NCI-H1105 treated with DMSO at 0.1 percent for 48 hours (cell line): ENCODE measurements at places on chromosomes 4 and X.

- no peak for DNase-seq
Observed at GRCh38 chrX:56268888-56269287, 36.7 kb downstream of the KLF8 start.

- DNase-seq: no peak
Observed at GRCh38 chr4:53321151-53321983, 44.5 kb downstream of the SCFD2 start.

DNA sequence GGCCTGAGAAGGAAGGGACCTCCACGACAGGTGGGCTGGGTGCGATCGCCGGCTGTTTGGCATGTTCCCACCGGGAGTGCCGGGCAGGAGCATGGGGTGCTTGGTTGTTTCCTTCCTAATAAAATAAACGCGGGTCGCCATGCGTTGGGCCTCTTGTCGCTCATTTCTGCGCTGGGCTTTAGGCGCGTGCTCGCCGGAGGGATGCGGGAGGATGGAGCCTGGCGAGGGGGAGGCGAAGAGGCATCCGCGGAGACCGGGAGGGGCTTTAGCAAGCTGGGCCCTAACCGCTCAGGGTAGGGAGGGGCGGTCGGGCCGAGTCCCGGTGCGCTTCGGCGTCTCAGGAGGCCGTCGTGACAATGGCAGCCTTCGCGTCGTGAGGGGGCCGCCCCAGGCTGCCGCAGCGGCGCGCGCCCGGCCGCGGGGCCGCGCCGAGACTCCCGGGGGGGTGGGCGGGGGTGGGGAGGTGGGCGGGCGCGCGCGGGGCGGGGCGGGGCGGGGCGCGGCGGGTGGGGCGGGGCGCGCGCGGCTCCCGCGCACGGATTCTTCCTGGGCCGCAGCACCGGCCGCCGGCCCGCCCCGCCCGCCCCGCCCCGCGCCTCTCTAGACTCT, 476 bp upstream of the GDI1 start:
- peak; percentile 63 for DNase-seq

- DNase-seq: no peak
Observed at GRCh38 chrX:136867518-136867917, 13.0 kb downstream of the RBMX start.

GRCh38 chr4:177356921-177357320, 47.2 kb downstream of the NEIL3 start:
- no peak for DNase-seq

DNA sequence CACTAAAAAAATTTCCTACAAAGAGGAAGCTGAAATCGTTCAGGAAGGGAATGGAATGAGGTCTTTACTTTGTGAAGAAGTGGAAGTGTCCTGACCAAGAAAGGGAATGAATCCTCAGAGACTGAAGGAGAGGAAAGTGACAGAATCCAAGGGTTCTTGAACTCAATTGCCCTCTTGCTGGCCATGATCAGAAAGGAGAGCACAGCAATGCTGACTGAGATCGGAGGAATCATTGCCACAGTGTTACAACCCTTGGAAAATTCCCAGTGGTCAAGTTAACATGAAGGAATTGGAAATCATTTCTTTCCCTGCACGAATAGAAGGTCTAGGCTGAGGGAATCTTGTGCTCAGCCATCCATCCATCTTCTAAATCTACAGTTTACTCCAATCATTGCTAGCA, 190.0 kb upstream of the NEIL3 start:
- no peak for DNase-seq

DNA sequence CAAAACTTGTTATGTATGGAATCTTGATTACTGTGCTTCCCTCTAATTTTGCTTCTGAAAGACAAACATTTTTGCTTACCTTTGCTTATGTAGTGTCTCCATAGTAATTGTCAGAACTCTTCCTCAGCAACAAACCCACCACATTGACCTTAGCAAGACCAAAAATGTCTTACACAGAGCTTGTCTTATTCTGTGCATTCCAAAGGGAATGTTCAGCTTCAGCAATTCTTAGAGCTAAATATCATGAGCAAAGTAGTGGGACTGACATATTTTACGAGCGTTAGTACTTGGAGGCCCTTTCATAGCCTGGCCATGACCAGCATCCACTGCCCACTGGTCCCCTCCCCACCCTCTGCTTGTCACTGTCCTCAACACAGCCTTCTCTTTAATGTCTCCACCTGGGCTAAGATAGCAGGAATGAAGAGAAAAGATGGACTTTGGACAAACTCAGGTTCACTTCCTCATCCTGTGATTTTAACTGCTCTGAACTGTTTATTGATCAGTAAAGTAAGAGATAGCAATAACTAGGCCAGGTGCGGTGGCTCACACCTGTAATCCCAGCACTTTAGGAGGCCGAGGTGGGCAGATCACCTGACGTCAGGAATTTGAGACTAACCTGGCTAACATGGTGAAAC, 15.5 kb upstream of the SH3D19 start:
- DNase-seq: no peak

GRCh38 chr4:41456559-41457101, 81.3 kb upstream of the LIMCH1 start:
- no peak for DNase-seq

GRCh38 chrX:103552236-103552635, 32.9 kb upstream of the RAB40A start:
- no peak for DNase-seq
